ENCODE measurements at places on chromosomes 3 and 15.

DNA sequence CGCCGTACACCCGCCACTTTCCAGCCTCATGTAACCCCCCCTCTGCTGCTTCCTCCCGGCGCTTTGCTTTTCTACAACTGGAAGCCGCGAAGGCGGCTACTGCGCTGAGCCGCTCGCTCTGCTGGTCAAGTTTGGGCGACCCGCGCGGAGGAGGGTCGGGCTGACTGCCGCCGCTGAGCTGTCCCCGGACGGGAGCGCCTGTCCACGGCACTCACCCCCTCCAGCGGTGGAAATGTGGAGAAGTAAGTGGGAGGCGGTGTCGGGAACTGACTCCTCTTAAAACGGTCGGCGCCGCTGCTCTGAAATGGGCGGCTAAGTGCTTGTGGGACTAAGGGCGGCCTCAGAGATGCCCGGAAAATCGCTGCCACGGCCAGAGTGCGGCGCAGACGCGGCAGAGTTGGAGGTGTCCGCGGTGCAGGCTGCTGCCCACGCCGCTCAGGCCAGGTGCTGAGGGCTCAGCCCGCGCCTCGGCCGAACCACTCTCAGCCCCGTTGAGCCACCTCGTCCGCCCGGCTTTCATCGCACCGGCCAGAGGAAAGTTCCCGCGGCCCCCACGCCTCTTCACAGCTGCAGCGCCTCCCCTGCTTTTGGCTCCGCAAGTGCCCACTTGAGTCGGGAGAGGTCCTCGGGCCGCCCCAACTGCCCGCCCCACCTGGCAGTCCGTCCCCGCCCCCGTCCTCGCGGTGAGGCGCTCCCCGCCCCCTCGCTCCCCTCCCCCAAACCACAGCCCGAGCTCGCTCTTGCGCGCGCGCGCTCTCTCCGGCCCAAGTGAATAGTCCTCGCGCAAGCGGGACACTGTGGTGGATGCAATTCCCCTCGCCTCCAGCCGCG lies at the start of gene EPHA6:
EPHA6 (plus strand) TSS at position 775 of the 831 bp plus-strand sequence.
- peak; percentile 19 for DNase-seq

DNA sequence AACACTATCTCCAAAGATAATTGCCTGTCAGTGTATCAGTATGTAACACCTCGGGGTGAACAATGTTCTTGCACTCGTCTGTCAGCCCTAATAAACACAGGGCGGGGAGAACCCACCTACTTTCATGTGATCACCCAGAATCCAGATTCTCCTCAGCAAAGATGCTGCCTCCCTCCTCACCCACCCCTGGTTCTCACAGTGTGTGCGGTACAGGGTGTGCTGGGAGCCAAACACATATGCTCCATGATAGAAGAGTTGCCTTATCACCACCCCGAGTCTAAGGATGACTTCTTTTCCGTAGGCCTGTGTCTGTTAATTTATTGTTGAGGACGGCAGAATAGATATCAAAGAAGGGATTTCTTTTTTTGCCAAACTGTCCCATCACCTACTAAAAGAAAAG lies 206.1 kb downstream of the TLE3 start:
- no peak for DNase-seq

GRCh38 chr3:163476179-163476578 lies 1602.1 kb downstream of the SI start:
- peak; percentile 43 for DNase-seq

DNA sequence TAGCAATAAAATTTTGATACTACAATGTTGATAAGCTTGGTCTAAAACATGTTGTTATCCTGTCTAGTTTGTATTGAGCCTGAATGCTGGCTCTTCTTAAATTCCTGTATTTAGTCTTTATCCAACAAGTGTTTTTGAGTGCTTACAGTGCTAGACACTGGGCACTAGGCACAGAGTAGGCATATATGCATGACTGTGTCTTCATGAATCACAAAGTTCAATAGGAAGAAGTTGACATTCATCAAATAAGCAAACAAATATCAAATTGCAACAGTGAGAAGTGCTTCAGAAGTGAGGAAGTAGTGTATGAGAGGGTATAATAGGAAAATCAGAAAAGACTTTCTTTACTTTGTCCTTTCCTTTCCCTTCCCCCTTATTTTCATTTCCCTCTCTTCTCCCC lies 6.8 kb downstream of the CD96 start:
- DNase-seq = no peak

DNA sequence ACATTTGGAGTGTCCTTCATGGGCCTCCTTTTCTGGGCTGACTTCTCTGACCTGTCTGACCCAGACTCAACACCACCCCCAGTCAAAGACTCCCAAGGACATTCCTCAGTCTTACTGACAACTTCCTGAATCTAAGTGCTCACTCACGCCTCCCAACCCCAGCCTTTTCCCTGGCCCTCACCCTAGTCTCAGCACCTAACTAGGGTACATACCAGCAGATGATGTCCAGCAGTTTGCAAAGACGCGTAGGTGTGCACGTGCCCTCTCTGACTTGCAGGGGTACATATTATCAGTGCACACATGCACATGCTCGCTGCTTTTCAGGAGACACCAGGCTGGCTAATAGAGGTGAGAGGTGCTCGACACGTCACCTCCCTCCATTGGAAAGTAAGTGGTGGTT lies 38.7 kb upstream of the SLCO2A1 start:
- DNase-seq = no peak

GRCh38 chr15:100671858-100672543 lies 69.6 kb downstream of the ASB7 start:
- peak; percentile 76 for DNase-seq

DNA sequence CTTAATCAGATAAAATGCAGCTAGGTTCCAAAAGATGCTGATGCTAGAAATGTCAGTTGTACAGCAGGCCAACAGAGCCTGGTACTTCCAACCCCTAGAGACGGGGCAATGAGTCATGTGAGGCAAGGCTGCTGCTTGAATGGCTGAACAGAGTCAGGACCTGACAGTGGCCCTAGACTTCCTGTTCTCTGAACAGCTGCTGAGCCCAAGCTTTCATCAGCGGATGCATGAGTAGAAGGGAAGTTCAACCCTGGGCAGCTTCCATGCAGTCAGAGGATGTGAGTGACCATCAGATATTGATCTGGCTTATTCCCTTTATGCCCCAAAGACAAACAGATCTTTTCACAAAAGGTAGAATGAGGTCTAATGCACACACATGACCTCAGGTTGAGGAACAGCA lies 282.9 kb upstream of the COL8A1 start:
- DNase-seq = no peak

- DNase-seq = peak; percentile 98
Observed at GRCh38 chr3:112293368-112294321, at the start of gene SLC9C1. SLC9C1 (minus strand) TSS chr3:112294216; CDS start chr3:112286791, 7,425 bp downstream.

DNA sequence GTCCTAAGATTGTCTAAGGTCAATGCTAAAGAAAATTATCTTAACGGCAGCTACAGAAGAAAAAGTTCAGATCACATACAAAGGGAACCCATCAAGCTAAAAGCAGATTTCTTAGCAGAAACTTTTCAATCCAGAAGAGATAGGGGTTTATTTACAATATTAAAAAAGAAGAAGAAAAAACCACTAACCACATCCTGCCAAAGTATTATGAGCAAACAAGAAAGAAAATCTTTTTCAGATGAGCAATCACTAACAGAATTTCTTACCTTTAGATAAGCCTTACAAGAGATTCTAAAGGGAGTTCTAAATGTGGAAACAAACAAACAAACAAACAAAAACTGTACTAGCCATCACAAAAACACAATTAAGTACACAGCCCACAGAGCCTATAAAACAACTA lies 1015.8 kb upstream of the EPHA6 start:
- no peak for DNase-seq

DNA sequence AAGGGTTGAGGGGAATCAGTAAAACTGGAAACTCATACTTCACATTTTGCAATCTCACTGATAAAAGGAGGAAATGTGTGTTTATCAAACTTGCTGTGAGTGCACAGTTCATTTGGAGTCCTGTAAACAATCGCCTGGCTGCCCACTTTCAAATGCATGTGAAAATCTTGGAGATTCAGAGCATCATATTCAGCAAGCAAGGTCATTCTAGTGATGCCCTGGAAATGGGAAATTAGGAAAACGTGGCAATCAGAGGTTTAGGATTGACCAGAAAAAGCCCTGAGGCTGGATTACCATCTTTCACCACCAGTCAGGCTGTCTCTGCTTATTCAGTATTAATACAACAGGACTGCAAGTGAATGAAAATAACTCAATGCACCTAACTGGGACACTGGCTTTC lies 23.9 kb downstream of the DPH6 start:
- DNase-seq = peak; percentile 38

- no peak for DNase-seq
Observed at GRCh38 chr3:175020101-175020500, 161.0 kb downstream of the NAALADL2 start.

- DNase-seq = no peak
Observed at GRCh38 chr15:88635318-88635717, 3.5 kb upstream of the ISG20 start.

GRCh38 chr15:83283138-83283812 lies 1.2 kb downstream of the BNC1 start:
- DNase-seq = no peak

DNA sequence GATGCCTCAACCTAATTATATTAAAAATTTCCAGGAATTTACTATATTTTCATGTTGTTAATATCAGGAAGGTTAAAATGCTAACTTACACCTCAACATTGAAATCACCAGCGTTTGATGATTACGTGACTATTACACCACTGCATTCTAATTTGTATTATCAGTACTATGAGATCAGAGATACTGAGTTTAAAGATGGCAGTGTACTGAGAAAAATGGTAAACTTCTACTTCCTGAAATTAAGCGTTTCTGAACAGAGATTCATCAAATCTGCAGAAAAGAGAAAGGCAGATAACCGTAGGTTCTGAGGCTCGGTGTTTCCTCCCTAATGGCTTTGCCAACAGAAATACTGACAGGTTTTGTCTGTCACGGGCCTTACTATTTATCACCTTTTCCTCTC lies 69.9 kb downstream of the CRTC3 start:
- DNase-seq = no peak

GRCh38 chr3:20442846-20443245 lies 256.8 kb upstream of the SGO1 start:
- DNase-seq = no peak

DNA sequence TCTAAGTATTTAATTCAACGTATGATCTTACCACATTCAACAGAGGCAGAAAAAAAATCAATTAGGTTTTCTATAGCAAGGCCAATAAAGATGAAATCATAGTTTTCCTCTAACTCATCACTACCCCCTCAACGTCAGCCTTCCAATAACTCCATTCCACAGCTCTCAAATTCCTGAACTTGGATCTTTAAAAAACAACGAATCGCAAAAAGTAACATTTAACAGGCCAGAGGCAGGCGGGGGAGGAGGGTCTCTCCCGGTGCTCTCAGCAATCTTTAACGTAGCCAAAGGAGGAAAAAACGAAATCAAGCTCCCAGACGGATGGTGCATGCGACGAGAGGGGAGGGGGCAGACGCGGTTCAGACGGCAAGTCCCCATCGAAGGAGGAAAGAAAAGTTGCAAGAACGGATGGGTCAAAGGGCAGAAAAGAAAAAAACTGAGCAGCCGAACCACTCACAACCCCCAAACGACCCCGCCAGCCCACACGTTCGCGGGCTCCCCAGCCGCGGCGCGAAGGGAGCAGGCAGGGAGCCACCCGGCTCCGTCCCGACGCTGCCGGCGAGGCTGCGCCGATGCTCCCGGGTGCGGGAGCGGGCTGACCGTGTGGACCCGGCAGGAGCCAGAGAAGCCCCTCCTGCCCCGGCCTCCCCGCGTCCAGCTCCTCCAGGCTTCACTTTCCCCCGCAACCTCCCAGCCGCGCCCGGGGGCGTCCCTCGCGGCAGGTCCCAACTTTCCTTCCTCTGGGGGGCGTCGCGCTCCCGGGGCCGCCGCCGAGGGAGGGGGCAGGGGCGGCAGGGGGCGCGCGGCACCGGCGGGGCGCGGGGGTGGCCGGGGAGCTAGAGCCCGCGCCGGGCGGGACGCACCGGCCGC lies 703 bp downstream of the PEAK1 start:
- DNase-seq = no peak

GRCh38 chr3:70180664-70181063 lies 131.8 kb downstream of the MDFIC2 start:
- no peak for DNase-seq

DNA sequence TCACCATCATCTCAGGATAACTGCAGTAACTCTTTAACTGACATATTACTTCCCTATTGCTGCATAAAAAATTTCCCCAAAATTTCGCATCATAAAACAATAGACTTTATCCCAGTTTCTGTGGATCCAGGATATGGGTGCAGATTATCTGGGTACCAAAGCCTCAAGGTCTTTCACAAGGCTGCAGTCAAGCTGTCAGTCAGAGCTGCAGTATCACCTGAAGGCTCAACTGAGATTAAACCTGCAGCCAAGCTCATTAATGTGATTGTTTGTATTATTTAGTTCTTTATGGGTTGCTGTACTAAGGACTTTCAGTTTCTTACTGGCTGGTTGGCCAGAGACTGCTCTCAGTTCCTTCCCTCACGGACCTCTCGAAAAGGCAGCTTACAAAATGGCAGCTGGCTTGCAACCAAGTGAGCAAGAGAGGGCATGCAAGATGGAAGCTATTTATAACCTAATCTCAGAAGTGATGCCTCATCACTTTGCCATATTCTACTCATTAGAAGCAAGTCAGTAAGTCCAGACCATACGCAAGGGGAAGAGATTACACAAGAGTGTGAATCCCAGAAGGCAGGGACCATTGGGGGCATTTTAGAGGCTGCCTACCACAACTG lies 54.9 kb downstream of the DCUN1D1 start:
- no peak for DNase-seq

DNA sequence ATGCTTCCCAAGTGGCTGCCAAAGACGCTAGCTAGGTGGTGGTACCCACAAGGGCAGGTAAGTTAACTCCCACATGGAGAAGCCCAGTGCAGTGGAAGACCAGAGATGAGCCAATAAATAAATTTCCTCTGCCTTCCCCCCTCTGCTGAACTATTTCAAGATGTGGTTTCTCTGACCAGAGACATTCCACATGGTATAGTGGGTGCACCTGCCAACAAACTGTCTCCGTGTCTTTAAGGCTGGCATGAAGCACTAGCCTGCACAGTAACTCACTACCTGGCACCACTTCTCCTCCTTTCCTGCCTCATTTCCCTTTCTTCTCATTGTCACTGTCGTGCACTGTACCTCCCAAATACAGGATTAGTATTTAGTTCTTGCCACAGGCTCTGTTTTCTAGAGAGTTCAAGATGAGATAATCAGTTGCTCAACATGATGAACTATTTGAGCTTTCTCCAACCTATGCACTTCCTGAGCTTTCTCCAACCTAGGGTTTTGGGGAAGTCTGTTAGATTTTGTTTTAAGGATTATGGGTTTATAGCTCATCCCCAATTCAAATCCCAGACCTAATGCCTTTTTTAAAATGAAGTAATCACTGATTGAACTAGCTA lies 8.4 kb upstream of the CRTAP start:
- no peak for DNase-seq

DNA sequence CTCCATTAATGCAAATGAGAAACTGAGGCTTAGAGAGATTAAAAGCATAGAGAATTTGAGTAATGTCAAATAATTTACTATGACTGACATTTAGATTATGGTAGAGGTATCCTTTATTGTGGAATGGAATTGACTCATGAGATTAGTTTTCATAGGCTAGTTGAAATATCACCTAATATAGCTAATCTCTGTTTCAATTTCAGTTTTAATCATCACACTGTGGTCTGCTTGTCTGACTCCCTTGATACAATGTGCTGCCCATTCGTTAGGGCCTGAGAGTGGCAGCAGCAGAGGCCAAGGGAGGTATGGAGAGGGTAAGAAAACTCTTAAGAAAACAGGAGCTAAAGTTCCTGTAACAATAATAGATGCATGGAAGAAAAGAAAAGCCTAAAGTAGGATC lies 13.2 kb upstream of the ZBTB20 start:
- DNase-seq = no peak
